Femur (tissue), 1 donor: ENCODE measurements at places on chromosomes 2 and 18.

DNA sequence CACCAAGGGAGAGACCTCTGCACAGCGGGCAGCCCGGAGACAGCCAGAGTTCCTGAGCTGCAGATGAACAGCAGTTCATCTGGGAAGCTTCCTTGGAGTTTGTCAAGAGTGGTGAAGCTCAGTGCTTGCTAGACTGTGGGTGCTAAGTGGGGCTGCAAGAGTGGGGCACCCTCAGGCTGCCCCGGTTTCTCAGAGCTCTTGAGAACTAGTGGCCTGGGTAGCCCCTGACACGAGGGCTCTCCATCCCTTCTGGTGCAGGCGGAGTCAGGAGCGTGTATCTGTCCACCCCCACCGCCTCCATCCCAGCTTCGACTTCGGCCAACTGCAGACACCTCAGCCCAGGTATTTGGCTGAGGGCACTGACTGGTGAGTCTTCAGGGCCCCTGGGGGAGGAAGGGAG is 222.0 kb downstream of the LOXHD1 start:
- no peak for DNase-seq

DNA sequence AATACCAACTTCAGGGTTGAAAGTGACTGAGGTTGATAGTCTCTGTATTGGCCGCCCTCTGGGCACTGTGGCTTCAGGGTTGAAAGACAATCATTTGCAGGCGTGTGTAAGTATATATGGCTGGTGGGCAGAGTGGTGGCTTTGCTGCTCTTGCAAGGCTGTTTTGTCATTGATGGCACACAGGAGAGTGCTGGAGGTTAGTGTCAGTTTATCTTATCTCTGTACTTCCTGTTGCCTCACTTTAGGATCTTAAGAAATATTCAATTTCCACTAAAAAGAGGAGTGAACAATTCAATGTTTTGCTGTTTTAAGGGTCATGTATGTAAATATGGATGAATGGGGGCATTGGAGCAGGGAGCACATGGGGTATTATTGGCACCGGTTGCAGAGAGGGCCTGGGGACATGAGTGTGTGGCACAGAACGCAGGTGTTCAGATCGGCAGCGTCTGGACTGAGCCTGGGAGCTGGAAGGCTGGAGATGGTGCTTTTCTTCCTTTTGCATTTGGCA is 51.5 kb downstream of the NCK2 start:
- no peak for DNase-seq

- no peak for DNase-seq
These were observed 742.4 kb downstream of the SATB2 start for GRCh38 chr2:198715302-198715835.

DNA sequence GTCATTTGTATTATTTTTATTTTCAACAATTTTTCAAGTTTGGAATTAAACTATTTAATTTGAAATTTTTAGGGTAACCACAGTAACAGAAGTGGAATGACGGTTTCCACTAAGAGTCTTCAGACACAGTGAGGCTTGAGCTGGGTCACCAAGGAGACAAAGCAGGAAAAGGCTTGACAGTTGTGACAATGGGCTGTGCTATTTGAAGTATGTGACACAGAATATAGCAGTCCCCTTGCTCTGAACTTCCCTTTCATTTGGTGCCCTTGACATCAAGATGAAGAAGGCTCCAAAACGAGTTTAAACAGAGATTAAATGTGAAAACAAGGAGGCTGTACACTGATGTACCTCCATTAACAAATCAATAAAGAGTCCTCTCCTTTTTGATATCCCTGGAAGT is 265.4 kb upstream of the DLGAP1 start:
- no peak for DNase-seq

DNA sequence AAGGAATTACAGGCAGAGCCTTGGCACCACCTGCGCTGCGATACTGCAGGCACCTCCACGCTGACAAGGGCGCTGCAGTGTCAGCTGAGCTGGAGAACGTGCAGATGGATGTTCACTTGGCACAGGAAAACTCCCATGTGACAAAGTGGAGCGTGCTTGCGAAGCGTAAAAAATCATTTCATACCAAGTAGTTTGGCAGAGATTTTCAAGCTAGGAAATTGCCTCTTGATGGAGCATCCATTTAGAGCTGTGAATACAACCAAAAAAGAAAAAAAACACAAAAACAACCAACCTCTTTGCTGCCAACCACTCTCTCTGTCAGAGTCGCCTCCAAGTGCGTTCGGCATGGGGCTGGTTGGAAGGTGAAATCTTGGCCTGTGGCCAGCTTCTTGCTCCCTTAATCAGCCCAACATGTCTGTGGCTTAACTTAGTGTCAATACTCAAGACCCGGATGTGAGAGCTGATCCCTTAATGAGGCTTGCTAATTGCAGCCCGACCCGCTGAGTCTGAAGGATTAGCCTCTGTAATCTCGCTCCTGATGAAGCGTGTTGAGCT is 38.1 kb downstream of the ACOXL start:
- DNase-seq = peak; percentile 51

GRCh38 chr2:233820774-233821105 is 33.6 kb downstream of the HJURP start:
- peak; percentile 3 for DNase-seq

DNA sequence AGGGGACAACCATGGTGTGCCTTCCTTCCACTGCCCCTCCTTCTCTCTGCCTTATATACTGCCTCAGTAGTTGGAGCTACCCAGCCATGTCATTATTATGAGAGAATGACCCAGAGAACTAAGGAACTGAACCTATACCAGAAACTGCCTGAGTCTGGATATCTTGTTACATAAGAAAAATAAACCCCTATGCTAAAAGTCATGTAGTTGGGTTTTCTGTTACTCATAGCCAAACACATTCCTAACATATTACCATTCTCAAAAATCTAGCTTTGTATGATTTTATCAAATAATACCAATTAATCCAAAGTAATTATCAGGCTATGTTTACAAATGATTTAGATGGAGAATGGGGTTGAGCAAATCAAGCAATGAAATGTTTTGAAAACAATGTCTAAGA is 15.0 kb upstream of the KLF7 start:
- DNase-seq = no peak

- no peak for DNase-seq
These were observed 443.5 kb downstream of the XIRP2 start for GRCh38 chr2:167331636-167332232.

DNA sequence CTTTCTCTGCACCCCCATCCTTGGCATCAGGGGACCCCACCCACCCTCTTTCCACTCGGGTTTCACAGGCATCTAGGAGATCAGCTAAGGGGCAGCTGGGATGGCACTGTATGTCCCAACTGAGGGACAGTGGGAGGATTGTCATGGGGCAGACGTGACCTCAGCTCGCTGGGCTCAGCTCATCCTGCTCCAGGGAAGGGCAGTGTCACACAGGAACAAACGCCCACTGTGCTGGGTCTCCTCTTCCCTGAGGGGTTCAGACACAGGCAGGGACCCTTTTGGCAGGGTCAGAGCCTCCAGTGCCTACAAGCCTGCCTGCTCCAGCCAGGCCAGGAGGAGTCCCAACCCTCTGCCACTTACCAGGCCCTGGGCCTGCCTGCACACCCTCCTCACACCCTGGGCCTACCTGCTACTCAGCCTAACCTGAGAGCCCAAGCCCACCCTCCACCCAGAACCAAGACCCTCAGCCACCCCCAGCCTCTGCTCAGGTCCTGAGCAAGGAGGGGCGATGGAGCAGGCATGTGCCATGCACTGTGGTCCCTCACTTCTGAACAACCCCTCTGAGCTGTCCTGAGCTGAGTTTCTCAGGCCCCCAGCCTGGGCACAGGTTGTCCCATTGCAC is 68.2 kb downstream of the HS1BP3 start:
- peak; percentile 9 for DNase-seq

- DNase-seq = no peak
These were observed 82.3 kb upstream of the XPO1 start for GRCh38 chr2:61620244-61621159.

GRCh38 chr2:6863792-6864191 is 1.9 kb downstream of the CMPK2 start:
- DNase-seq = peak; percentile 41

- DNase-seq = peak; percentile 49
These were observed 24.4 kb upstream of the RAB31 start for GRCh38 chr18:9683418-9684396.

DNA sequence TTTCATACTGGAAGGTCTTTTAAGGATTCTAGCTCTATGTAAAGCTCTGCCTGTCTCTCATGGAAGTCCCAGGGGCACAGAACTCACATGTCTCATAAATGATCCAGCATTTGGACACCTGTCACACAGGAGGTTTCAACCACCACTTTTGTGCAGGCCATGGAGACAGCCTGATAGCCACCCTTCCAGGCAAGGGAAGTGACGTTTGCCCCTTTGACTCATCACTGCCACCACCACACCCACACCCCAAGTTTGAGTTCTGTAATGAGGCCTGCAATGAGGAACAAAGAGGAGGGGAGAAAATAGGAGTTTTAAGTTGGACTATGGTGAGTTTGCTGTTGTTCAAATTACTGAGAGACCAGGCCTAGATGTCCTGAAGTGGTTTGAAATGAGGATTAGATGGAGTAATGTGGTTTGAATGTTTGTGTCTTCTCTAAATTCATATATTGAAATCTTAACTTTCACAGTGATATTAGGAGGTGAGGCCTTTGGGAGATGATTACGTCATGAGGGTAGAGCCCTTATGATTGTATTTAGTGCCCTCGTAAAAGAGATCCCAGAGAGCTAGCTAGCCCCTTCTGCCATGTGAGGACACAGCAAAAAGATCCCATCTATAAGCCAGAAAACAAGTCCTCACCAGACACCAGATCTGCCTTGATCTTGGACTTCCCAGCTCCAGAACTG is 175.3 kb upstream of the EPHA4 start:
- no peak for DNase-seq

DNA sequence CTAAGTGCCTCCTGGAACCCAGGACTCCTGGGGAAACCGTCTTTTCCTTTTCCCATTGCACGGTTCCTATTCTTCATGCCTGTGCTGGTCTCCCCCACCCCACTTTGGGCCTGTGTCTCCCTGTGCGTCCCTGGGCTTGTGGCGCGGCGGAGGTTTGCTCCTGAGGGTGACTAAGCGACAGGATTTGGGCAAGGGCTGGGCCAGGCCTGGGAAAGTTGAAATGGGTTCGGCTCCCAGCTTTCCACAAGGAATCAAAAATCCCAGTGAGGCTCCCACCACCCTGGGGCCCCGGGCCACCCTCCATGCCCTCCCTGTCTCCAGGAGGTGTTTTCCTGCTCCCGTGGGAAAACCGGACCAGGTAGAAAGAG is 197.6 kb downstream of the NDUFA10 start:
- no peak for DNase-seq

DNA sequence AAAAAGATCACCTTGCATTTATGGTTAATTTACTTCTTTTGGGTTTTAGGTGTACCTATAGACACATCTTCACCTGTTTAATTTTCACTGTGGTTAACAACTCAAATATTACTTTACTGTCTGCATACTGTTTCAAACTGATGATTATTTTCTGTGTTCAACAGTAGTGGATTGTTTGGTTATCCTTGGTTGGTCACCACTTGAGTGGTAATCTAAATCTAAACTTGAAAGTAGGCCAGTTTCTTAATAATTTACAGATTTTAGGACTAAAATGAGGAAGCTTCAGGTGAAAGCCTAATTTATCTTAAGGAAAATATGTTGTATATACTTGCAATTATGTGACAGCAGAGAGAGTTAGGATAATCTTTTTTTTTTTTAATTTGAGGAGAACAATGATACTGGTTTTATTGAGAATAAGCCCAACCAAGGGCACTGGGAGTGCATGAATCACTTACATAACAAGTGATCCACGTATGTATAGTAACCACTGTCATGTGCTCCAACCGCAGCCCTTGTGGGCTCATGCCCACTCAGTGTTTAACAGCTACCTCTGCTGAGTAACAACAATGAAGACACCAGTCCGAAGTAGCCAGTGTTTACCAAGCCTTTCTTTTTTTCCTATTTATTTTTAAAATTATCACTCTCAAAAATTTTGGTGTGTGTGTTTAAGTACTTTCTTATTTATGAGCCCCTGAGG is 31.0 kb upstream of the WDSUB1 start:
- DNase-seq = no peak

- no peak for DNase-seq
These were observed 45.8 kb upstream of the RBM44 start for GRCh38 chr2:237752761-237753165.

DNA sequence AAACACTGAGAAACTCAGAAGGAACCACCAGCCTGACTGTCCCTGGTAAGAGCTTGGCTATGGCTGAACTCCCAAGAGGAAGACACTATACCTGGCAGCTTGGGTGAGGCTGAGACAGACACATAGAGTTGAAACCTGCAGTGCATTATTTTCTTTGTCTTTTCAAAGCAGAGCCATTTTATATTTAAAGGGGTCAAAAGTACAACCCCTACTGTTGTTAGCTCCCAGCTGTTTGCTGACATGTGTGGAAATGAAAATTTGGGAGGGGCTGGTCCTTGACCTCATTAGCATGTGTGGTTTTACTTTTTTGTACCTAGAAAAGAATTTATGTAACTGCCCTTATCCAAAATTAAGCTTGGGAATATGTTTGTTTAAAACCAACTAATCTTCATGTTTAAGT is 309.0 kb downstream of the RPRM start:
- DNase-seq = no peak

- no peak for DNase-seq
These were observed 24.5 kb upstream of the CD28 start for GRCh38 chr2:203681978-203682377.

DNA sequence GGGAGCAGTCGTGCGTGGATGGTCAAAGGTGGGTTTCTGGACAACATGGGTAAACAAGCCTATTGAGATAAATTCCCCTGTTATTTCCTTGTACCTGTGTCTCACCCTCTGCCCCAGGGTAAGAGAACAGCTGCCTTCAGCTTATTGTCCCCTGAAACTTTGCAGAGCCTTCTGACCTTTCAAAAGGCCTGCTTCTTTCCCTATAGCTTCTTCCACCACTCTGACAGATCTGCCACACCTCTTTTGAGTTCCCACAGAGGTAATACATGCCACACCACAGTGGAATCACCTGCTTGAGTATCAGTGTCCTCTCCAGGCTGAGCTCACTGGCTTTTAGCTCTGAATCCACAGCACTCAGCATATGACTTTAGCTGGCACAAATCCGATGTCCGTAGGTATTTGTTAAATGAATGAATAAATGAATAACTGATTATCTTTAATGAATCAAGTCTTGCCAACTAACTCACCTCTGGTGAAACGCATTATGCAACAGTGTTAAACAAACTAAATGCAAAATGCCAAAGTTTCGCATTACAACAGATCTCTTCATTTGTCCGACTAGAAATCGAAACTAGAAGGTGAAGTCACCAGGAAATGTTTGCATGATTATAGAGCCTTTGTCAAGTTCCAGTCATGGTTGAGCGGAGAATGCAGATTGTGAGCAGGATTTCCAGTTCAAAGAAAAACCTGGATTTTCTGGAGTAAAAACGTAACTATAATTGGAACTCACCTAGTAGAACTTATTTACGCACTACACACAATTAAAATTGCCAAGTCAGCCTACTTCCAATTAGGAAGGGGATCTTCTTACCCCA is 16.4 kb downstream of the DYNAP start:
- DNase-seq = no peak

- no peak for DNase-seq
These were observed 12.0 kb downstream of the MRPL35 start for GRCh38 chr2:86211033-86211795.

DNA sequence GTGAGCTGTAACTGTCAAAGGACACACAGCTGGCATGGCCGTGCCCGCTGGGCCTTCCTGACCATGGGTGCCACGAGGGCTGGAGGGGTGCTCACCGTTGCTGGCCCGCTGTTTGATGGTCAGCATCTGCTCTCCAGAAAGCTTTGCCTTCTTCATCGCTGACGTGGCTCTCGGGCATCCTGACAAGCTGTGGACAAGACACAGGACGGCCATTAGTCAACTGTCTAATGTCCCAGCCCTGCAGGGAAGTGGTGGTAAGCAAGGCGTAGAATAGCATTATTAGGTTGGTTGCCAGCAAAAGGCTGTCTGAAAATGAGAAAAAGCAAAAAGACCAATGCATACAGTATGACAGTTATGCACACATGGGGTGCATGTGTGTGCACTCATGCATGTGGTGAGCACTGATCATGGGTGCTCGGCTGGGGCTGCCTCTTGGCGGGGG is 64.7 kb upstream of the PXDN start:
- DNase-seq = no peak
